ENCODE measurements at places on chromosomes 6 and 20.

GRCh38 chr6:116783852-116784251 lies 18.3 kb upstream of the FAM162B start:
- no peak for DNase-seq

DNA sequence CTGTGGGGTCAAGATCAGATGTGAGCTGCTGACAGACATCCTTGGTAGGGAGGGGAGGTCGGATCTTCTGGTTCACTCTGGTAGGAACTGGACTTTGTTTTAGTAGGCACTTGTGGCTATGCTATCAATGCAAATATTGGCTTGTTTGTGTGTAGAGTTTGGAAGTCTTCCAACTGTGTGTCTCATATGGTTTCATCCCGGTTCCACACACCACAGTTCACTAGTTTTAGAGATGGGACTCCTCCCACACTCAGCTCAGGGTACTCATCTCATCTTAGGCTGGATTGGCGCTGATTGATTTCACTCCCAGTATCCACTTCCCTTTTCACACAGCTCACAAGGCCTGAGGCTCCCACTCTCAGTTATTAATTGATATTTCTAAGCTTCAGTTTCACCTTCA lies 161.3 kb downstream of the THBS2 start:
- no peak for DNase-seq

DNA sequence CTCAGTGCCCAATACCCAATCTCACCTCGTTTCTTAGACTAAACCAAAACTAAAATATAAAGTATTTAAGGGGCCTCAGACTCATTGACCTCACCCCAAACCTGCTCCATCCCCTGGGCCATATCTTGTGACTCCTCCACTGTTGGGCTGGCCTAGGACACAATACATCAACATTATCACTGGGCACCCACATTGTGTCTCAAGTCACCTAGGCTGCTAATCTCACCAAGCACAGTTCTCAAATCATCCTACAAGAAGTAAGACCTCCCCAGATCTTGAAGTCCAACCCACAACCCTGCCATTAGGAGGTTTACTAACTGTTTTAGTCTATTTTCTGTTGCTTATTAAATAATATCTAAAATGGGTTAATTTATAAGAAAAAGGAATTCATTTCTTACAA lies 96.2 kb downstream of the CRYBG1 start:
- DNase-seq, result no peak

DNA sequence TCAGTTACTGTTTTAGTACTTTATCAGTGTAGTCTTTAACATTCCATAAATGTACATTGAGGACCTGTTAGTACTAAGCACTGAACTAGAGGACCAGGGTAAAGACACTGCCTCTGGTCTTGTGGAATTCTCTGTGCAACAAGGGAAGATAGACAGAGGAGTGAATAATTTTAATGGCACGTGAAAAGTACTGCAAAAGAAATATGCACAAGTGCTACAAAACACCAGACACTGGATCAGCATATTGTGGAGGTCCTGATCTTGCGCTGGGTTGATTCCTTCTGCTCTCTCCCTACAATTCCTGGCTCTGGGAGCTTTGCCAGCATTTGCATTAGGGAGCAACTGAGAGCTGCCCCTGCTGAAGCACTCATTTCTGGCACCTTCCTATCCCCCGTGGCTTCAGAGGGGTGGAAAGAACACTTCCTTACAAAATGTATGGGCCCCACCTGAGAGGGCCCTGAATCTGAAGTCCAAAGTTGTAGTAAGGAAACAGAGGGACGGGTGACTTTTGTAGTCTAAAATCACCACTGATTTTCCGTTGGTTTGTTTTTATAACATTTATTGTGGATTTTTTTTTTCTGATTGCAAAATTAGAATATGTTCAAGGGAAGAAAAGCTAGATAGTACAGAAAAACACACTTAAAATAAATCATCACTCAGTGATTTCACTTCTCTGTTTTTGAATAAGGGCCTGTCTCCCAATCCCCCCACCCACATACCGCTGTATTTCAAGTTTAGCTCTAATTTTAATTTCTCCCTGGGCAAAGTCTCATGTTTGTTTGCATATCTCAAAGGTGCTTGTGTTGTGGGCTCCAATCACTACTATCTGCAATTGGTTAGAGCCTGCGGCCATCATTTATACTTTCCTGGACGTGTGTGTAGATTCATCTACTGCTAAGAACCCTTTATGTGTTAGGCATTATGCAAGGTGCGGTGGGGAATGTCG lies 4.9 kb downstream of the PKIG start:
- no peak for DNase-seq

- no peak for DNase-seq
Observed at GRCh38 chr20:31517373-31517772, 3.1 kb downstream of the HM13 start.

GRCh38 chr20:7426890-7427496 lies 513.3 kb downstream of the HAO1 start:
- no peak for DNase-seq

Data from SK-N-MC (cell line).